ENCODE measurements at places on chromosomes 7 and 10. TPM values are rescaled to one million over a fixed set of nuclear protein-coding genes. Genes with fewer than 3 reads are reported as not detected.

DNA sequence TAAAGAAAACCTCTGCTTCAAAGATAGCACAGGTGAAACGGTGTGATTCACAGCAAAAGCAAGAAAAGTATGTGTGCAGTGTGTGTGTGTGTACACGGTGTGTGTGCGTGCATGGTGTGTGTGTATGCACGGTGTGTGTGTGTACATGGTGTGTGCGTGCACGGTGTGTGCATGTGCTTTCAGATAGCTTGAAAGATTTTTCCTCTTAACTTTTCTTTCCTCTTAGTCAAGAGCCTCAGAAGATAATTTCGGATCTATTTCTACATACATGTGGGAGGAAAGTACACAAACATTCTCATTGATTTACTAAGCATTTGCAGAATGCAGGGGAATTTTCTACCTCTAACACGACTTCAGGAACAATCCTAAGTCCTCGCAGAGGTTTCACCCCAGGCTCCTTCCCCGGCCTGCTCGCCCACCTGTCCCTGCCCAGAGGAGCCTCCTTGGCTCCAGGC, 2.9 kb downstream of the FGFR2 start:
- no peak for DNase-seq

GRCh38 chr10:132989476-132990415, 47.4 kb upstream of the CFAP46 start:
- no peak for DNase-seq

Gene ADAM8
- 6.6 TPM for total RNA-seq

Gene MCM10
- 2.0 TPM for total RNA-seq

GRCh38 chr10:126133906-126134656, 237.7 kb downstream of the FANK1 start:
- DNase-seq: no peak

- DNase-seq: no peak
Observed at GRCh38 chr7:19079066-19079465, 38.4 kb downstream of the TWIST1 start.

Gene NPSR1
- not detected for total RNA-seq

Gene MYL7
- 0.73 TPM for total RNA-seq

Gene PDE6C
- not detected for total RNA-seq

Gene C10orf143
- total RNA-seq: 6.6 TPM

DNA sequence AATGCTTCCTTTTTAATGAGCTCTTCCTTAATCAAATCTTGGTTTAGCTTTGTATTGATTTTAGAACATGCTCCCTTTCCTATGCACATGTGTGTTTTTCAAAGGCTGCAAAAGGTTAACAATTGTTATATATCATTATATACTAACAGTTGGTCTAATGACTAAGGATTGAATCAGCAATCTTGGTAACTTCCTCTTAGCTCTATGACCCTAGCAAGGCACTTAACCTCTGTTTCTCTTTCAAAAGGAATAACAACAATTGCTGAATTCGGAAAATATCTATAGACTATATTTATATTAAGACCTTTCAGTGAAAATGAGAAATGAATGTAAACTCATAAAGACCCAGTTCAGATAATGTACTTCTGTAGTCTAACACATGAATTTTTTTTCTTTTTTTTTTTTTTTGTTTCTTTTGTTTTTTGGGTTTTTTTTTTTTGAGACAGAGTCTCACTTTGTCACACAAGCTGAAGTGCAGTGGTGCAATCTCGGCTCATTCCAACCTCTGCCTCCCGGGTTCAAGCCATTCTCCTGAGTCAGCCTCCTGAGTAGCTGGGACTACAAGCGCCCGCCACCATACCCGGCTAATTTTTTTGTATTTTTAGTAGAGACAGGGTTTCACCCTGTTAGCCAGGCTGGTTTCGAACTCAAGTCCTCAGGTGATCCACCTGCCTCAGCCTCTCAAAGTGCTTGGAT, 48.8 kb downstream of the HOXA1 start:
- no peak for DNase-seq

GRCh38 chr10:32377458-32378259, 30.7 kb upstream of the EPC1 start:
- no peak for DNase-seq

- no peak for DNase-seq
Observed at GRCh38 chr10:297567-297966, 162.3 kb downstream of the ZMYND11 start.

DNA sequence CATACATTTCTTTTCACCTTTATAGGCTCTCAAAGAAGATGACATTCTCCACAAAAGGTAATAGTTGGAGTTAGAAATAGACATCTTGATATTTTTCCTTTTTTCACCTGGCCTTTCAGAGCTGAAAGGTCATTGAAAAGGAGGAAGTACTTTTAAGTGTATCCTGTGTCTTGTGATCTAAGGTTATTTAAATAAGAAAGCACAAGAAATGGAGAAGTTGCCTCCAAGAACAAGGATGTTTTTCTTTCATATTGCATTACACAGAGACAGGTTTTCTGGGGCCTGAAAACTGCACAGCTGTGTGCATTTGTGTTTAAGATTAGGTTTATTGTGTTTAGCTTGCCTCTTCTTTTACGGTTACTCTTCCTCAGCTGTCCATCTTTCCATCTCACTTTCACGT, 103.4 kb upstream of the SEMA3D start:
- DNase-seq: no peak

DNA sequence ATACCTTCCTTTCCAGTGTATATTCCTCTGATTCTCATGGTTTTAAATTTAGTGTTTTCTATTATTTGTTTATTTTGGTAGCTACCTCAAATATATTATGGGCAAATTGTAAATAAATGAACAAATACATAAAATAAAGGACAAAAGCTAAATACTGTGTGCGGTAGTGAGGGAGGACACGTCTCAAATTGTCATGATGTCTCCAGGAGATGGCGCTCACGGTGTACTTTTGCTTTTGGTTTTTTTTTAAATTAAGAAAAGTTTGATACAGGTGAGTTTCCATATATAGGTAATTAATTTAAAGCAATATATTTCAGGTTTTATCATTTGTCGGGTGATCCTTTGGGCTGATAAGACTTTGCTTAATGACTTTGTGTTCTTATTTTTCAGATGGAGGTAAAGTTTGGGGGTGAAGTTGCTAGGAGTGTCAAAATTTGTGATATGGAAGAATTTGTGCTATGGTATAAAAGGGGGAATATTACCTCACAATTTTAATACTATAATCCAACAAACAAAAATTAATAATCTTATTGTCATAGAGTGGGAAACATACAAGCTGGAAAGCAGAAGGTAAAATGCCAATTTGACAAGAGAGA, 68.4 kb upstream of the TMEM229A start:
- DNase-seq: no peak

- DNase-seq: no peak
Observed at GRCh38 chr7:4015371-4015770, 666.7 kb upstream of the FOXK1 start.

DNA sequence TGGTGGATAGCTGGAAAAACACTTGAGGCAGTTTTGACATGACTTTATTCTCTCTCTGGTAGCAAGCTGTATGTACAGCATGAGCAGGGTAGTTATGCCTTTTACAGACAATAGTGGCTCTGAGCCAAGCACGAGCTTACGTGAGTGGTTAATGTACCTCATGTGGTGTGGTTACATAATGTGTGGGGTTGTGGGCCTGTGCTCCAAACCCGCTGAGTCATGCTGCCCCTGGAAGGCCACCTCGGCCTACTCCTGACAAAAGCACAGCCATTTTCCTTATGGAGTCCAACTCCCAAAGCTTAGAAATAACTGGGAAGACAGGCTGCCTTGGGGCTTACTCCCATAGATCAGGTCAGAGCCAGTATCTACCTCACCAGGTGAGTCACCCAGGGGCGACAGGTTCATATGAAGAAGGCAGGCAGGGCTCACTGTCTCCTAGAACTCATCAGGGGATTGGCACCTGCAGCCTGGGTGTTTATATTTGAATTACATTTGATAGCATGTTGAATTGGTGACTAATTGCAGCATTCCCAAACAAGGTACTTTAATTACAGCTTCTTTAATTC, 404.5 kb downstream of the ADRA2A start:
- no peak for DNase-seq

GRCh38 chr10:75030371-75030770, 81.1 kb upstream of the SAMD8 start:
- no peak for DNase-seq

Gene GDI2
- 342 TPM for total RNA-seq

DNA sequence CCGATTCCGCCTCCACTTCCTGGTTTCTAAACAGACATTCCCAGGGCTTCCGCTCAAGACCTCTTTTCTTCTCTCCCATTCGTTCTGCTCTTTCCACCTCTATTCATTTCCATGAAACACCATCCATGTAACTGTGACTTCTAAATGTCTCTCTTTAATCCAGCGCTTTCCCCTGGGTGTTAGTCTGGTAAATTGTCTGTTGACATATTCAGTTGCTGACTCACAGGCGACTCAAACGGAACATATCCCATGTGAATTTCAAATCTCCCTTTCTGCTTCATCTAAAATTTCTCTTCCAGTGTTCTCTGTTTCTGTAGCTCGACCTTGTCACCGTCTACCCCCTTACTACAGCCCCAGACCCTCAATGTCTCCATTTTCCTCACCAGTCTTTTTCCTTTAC, 119.1 kb downstream of the PFKFB3 start:
- no peak for DNase-seq

DNA sequence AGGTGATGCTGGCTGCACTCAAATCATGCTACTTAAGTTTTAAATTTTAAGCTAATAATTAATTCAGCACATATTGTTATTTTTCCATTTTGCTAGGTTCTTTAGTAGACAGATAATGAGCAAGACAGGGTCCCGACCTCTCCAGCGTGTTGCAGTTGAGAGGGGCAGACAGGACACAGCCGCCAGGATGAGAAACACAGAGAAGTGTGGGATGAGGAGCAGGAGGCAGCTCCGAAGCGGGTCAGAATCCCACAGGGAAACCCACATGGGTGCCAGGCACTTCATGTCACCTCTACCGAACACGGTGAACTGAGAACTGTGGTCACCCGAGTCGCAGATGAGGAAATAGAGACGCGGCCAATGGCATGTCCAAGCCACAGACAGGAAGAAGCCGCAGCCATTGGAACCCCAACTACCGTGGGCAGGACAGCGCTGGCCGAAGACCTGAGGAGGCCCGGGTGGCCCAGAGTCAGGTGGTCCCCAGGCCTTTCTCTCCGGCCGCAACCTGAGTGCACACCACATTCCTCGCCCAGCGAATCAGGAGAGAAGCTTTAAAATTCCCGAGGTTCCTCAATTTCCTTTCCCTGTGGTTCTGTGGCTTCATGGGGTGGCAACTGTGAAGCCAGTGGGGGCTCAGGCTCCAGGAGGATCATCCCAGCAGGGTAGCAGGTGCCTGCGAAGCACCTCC, 213.0 kb downstream of the DNAJB6 start:
- DNase-seq: no peak

- peak; percentile 27 for DNase-seq
Observed at GRCh38 chr10:132856869-132857524, 71.0 kb upstream of the NKX6-2 start.

DNA sequence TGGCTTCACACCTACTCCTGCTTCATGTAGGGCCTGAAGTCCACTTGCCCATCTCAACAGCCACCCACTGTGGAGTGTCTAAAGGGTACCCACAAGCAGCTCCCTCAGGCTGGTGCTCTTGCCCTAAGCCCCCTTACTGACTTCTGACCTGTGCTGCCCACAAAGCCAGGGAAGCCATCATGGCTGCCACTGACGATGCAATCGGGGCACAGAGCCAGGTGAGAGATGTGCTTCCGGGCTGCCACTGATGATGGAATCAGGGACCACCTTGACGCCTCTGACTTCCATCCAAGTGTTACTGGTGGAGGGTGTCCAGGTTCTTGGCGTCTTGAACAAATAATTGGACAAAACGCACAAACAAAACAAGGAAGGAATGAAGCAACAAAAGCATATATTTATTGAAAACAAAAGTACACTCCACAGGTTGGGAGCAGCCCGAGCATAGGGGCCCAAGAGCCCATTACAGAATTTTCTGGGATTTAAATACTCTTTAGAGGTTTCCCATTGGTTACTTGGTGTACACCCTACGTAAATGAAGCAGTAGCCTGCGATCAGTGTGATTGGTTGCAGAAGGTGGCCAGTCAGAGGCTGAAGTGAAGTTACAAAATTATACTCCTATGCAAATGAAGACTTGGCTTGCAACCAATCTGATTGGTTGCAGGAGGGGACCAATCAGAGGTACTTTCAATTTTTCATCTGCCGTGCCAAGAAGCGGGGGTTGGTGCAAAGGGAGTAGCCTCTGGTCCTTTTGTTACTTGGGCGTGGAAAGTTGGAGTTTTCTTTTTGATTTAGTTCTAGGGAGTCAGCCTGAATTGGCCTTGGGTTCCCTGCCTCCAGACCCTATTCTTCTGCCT, 4.5 kb downstream of the CPA2 start:
- DNase-seq: no peak

Gene ACSM6
- total RNA-seq: 0.66 TPM

Gene TFEC
- total RNA-seq: 19.0 TPM

GRCh38 chr7:19491371-19491770, 217.5 kb downstream of the POLR1F start:
- DNase-seq: no peak

- DNase-seq: no peak
Observed at GRCh38 chr7:29043576-29043975, 85.4 kb upstream of the TRIL start.

Gene CDNF
- total RNA-seq: 6.2 TPM

GRCh38 chr7:77306231-77307067, 106.8 kb upstream of the FGL2 start:
- DNase-seq: no peak

Gene SPDYE11
- not detected for total RNA-seq

Gene SOSTDC1
- not detected for total RNA-seq

Gene CC2D2B
- 2.9 TPM for total RNA-seq

- no peak for DNase-seq
Observed at GRCh38 chr10:114879093-114879492, 57.5 kb downstream of the FHIP2A start.

Gene SLC13A1
- total RNA-seq: not detected

GRCh38 chr7:64999165-65000004, 7.1 kb downstream of the ERV3-1 start:
- no peak for DNase-seq

Gene CHN2
- 7.9 TPM for total RNA-seq

DNA sequence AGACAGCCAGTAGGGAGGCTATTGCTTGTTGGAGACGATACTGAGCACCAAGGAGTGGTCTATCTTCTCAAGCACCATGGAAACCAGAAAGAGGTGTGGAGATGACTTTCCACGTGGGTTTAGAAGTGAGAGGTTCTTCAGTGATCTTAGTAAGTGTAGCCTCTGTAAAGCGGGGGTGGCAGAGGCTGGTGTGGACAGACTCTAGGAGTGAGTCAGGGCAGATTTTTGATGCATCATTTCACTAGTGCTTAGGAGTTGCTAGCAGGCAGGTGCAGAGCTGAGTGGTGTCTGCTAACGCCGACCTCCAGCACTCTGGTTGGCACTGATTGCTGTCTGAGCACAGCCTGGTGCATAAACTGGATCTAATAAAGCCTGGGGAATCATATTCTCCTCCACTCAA, 78.4 kb upstream of the ADO start:
- DNase-seq: no peak
